Thymus (tissue), 14 donors: ENCODE measurements at places on chromosomes 11 and 22. TPM values are rescaled to one million over a fixed set of nuclear protein-coding genes. Genes with fewer than 3 reads are reported as not detected.

Gene MYO18B
- 13.8 TPM for total RNA-seq

DNA sequence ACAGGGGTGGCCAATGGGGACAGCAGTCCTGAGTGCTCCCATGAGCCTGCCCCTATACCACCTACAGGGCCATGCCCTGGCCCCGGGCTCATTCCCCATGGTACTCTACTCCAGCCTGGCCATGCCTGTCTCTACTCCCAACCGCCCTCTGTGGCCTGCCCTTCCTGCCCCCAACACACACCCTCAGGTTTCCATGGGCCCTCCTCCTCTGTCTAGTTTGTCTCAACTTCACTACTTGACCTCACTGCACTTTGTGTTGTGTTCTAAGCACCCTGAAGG lies 26.3 kb upstream of the RASL10A start:
- DNase-seq = no peak

Gene ACTN3
- total RNA-seq = 0.05 TPM

DNA sequence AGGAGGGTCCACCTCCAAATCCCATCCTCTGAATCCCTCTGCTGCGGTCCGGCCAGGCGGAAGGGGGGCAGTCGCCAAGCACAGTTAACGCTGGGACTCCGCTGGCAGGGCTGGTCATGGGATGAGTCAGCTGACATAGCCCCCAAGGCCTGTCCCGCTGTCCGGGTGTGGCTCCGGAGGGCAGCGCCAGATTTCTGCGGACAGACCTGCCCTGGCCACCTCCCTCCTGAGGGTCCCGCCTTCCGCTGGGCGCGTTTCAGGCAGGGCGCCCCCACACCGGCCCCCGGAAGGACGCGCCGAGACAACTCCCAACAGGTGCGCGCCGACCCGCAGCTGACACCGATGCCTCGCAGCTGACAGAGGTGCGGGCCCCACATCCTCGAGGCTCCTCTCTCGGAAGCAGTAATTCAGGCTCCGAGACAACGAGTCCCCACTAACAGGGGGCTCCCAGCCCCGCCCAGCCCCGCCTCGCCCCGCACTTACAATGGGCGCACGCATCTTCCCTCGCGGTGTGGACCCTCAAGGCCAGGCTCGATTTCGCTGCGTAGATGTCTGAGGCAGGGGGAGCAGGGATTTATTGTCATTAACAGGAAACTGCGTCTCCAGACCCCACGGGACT lies 607 bp downstream of the PLAAT3 start:
- peak; percentile 61 for DNase-seq

GRCh38 chr11:102347462-102348370 lies 702 bp downstream of the BIRC2 start:
- DNase-seq = peak; percentile 27

GRCh38 chr11:95729462-95729861 lies 60.1 kb downstream of the FAM76B start:
- DNase-seq = no peak

GRCh38 chr11:63765688-63766241 lies 2.8 kb downstream of the ZFTA start:
- no peak for DNase-seq

Gene WBP2NL
- total RNA-seq = 0.66 TPM

GRCh38 chr22:25749420-25750169 lies 7.6 kb downstream of the MYO18B start:
- DNase-seq = no peak

Gene SLC7A4
- 0.19 TPM for total RNA-seq

GRCh38 chr22:20866736-20867135 lies 7.9 kb downstream of the SNAP29 start:
- no peak for DNase-seq

Gene KDM4D
- total RNA-seq = 0.85 TPM

Gene DEFB108B
- total RNA-seq = not detected

Gene CHRDL2
- not detected for total RNA-seq

DNA sequence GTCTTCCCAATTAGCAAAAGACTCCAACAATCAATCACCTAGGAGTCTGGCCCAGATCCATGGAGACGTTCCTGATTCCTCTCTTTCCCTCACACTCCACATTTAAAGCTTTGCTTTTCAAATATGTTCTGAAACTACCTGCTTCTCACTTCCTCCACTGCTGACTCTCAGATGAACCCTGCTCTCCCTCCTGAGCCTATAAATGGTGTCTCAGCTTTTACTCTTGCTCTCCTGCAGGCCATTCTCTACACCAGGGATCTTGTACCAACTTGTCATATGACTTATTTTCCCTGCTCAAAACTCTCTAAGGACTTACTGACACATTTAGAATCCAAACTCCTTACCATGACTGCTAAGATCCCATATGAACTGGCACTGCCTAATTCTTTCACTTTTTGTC lies 138.4 kb upstream of the DDI1 start:
- no peak for DNase-seq

GRCh38 chr11:72491001-72491400 lies 56.7 kb upstream of the CLPB start:
- no peak for DNase-seq

- no peak for DNase-seq
These were observed 216.2 kb upstream of the ARHGAP20 start for GRCh38 chr11:110928391-110928790.

DNA sequence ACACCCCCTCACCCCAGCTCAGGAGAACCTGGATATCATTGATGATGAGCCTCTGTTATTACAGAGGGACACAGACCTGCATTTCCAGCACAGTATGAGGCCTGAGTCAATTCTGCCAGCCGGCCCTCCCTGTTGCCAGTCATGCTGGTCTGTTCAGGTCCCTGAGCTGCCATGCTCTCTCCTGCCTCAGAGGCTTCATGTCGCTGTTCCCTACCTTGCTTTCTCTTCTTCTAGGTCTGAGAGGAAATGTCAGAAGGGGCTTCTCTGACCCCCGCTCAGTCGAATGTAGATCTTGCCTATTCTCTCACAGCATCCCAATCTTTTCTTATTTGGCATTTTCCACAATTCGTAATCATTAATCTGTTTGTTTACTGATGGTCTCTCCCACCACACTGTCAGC lies 21.8 kb upstream of the ABCC8 start:
- DNase-seq = no peak

DNA sequence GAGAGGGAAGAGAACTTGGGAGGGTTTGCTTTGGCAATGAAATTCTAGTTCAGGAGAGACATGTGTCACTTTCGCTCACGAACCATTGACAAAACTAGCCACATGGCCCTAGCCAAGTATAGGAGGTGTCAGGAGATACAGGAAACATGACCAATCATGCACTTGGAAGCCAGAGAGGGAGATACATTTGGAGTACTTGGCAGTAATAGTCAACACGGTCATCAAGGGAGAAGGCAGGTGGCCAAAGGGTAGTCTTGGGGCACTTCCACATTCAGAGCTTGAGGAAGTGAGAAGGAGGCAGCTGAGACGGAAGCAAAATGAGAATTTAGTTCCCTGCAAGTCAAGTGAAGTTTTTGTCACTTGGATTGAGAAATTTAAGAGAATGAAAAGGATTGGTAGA lies 26.4 kb upstream of the KIRREL3 start:
- no peak for DNase-seq

Gene MICAL3
- 2.7 TPM for total RNA-seq

GRCh38 chr11:10233581-10233980 lies 60.4 kb downstream of the SBF2 start:
- no peak for DNase-seq

GRCh38 chr11:34111722-34112270 lies 6.4 kb downstream of the NAT10 start:
- no peak for DNase-seq

GRCh38 chr11:100878474-100878873 lies 191.4 kb downstream of the ARHGAP42 start:
- DNase-seq = no peak

DNA sequence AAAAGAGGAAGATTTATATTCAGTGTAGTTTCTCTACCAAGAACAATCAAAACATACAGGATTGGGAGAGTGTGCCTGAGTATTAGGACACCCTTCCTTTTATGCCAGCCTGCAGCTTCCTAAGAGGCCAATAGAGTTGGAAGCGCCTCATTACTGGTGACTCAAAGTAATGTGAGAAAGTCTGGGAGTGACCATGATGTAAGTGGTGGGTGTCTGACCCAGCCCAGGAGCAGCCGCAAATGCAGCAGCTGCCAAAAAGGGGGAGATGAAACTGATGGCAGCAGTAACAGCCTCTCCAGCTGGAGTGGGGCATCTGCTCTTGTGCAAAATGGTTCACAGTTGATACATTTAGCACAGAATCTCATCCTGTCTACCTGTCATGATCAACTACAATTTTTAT lies 62.0 kb downstream of the ZNF280B start:
- DNase-seq = no peak

- peak; percentile 38 for DNase-seq
These were observed 81.9 kb downstream of the LRRC32 start for GRCh38 chr11:76588455-76589325.

DNA sequence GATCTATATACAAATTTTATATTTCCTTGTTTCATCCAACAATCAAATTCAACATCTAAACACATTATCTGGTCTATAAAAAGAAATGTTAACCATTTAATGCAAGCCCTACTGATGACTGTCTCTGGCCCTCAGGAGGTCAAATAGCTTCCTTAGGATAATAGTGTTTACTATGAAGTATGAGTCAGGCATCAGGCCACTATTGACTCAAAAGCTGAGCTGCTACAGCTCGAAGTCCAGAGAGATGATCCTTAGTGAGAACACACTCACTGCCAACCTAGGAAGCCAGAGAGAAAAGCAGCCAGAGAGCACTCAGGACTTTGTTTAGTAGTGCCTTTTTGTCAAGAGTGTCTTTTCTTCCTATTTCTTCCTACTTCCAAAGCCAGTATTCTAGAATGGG lies 171.8 kb downstream of the SOX6 start:
- DNase-seq = no peak

Gene OR4X1
- total RNA-seq = not detected

Gene TRIM29
- 19.4 TPM for total RNA-seq

GRCh38 chr11:66969584-66970225 lies 5.4 kb upstream of the C11orf86 start:
- DNase-seq = no peak

GRCh38 chr11:69313992-69314391 lies 20.0 kb downstream of the MYEOV start:
- DNase-seq = no peak

GRCh38 chr11:91326280-91326679 lies 898.3 kb upstream of the FAT3 start:
- DNase-seq = no peak

GRCh38 chr11:133224271-133224670 lies 308.0 kb downstream of the OPCML start:
- no peak for DNase-seq
